ENCODE measurements at places on chromosomes 3 and 15. TPM values are rescaled to one million over a fixed set of nuclear protein-coding genes. Genes with fewer than 3 reads are reported as not detected.

- no peak for DNase-seq
These were observed 182.7 kb upstream of the GADL1 start for GRCh38 chr3:31077021-31077601.

DNA sequence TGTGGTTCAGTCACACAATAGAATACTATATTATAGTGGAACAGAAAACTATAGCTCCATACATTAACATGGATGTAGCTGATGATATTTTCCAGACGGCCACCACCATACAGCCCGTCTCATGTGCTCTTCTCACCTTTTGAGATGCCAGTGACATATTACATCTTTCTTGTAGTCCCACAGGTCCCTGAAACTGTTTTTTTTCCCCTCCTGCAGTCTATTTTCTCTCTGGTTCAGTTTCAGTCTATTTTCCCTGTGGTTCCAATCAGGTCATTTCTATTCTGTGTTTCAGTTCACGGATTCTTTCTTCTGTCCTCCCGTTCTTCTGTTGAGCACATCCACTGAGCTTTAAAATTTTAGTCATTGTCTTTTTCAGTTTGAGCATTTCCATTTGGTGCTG lies 72.2 kb downstream of the PPCDC start:
- DNase-seq: no peak

DNA sequence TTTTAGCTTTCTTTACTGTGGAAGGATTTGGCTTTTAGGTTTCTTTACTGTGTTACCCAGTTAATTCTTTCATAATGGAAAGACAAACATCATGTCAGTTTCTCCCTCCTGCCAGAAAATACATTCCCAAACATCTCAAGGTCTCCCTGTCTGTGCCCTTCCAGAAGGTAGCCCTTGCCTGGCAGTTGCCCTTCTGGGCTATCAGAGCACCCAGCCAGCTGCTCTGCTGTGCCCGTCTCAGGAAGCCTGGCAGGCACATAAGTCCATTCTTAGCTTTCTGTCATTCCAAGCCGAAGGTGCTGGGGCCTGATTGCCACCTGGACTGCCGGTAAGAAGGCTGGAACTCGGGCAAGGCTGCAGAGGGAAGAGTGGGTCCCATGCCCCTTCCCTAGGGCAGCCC lies 203.4 kb downstream of the SLCO3A1 start:
- DNase-seq: no peak

DNA sequence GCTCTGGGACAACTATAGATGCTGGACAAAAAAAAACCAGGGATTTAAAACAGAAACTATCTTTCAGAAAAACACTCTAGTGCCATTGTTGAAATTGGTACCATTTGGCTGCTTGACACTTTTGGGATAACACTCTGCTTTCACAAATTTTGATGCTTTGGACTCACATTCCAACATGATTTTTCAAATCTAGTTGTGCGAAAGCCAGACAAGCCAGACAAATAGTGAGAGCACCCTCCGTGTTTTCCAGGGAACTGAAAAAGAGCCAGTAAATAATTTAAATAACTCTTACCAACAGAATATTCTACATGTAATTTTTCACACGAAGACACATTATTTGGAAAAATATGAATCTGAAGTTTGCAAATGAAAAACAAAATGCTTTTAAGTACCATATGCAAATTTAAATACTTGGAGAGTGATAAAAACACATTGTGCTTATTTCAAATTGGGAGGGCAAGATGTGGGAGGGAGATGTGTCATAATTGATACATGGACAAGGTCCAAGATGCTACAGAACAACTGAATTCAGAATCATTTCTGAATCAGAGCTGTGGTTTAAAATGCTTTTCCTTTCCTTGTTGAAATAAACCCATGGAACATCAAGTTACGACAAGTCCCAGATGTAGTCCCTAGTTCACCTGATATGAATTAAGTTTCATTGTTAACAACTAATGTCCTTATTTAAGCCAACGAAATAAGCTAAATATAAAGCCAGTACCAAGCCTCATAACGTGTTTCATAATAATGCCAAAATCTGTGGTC lies 144.2 kb upstream of the SOX2 start:
- DNase-seq: no peak

DNA sequence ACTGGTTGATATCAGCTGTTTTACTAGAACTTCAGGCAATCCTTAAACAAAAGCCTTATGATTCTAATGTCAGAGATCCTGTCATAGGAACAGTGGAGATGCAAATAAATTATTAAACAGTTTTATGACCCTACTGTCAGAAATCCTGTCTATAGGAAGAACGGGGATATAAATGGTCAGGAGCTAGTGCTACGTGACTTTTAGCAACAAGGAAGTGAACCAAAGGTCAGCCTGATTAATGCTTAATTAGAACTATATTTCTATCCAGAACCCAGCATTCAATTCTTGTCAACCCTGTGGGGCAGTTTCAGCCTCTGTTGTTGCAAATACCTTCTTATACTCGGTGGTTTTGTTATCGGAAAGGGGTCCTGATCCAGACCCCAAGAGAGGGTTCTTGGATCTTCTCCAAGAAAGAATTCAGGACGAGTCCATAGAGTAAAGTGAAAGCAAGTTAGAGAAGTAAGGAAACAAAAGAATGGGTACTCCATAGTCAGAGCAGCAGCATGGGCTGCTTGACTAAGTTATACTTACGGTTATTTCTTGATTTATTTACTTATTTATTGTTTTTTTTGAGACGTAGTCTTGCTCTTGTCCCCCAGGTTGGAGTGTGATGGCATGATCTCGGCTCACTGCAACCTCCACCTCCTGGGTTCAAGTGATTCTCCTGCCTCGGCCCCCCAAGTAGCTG lies 59.9 kb upstream of the RNU6-1 start:
- no peak for DNase-seq

- DNase-seq: no peak
These were observed 326.4 kb upstream of the IGF1R start for GRCh38 chr15:98321896-98322295.

- no peak for DNase-seq
These were observed 22.1 kb upstream of the LARS2 start for GRCh38 chr3:45366290-45366689.

GRCh38 chr3:106261396-106261795 lies 392.6 kb upstream of the CBLB start:
- no peak for DNase-seq

DNA sequence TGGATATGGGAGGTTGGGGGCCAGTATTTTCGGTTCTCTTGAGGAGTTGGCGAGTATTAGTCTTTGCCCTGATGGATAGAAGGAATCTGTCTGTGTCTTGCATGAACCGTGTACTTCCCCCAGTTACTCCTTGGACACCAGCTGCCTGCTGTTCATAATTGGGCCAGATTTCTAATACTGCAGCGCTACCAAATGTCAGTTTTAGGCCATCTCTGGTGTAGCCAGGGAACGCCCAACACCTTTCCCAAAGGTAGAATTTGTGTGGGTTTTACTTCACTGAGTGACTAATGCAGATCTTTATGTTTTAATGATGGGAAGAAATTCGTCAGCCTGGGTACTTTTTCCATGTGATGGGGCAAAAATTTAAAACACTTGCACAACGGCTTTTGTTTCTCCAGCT lies 18.4 kb downstream of the FLNB start:
- DNase-seq: no peak

DNA sequence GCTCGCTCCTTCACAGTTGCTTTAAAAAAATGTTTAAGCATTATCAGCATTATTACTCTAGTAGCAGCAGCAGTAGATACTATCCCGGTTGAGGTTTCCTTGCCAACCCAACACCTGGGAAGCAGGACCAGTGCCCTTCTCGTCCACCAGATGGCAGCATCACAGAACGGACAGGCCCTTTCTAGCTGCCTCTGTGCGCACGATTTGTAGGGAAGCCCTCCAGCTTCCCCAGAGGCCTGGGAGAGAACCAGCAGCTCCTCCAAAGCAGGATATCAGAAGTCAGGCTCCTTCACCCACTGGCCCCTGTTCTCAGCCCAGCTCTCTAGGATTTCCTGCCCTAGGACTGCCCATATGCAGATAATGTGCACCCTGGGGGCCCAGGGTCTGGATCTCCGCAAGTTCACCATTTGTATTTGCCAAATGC lies 16.8 kb upstream of the ESYT3 start:
- peak; percentile 35 for DNase-seq

GRCh38 chr3:32127219-32127826 lies 20.9 kb downstream of the GPD1L start:
- DNase-seq: no peak

DNA sequence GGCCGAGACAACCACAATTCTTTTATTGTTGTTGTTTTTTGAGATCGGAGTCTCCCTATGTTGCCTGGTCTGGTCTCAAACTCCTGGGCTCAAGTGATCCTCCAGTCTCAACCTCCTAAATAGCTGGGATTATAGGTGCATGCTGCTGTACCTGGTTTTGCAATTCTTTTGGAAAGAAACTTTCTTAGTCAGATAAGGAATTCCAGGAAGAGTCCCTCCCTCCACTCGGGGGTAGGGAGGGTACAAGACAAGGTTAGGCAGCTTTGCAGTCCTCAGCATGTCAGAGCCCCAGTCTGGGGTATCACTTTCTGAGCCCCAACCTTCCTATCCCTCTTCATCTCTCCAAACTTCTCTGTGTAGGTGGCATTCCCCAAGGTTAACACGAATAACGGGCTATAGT lies 33.8 kb upstream of the FURIN start:
- no peak for DNase-seq

The CCR8 gene
- total RNA-seq: 1.9 TPM

The FANCD2OS gene
- not detected for total RNA-seq

The ZPLD1 gene
- total RNA-seq: not detected

The RASL12 gene
- not detected for total RNA-seq

The ADAMTSL3 gene
- 0.09 TPM for total RNA-seq

Measured in T-cell (primary cell).